K562 (cell line): ENCODE measurements at places on chromosomes 1 and 21. TPM values are rescaled to one million over a fixed set of nuclear protein-coding genes. Genes with fewer than 3 reads are reported as not detected.

The PDE9A gene
- polyA plus RNA-seq = not detected in 2 replicates

The SHE gene
- polyA plus RNA-seq = 0.01 TPM in 1 of 2 replicates, not detected in the other

DNA sequence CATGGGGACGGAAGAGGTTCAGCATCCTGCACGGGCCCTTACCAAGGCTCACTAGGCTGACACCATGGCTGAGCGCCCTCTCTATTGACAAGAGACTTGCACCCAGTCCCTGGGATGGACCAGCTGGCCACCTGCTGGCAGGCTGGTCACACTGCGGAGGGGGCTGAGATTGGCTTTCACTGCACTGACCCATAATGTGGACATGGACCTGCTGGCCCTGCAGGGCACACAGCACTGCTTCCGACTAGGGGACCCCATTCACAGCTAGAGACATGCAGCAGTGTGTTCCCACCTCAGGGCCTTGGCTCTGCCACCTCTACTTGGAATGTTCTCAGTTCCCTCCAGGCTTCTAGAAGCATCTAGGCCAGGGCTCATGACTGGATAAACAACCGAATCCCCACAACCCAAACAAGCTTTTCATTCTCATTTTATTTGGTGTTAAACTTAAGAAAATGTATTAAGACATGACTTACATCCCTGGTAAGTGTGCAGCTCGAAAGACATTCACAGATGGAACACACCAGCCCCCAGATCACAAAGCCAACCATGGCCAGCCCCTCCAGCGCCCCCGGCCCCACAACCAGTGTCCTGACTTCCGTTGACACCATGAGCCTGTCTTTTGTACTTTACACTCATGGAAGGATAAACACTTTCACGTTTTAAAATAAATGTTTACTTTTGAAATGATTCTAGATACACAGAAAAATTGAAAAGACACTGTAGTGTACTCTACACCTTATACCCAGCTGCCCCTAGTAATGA is 9.3 kb upstream of the SRARP start:
- peak; percentile 77 for DNase-seq
- H3K27ac ChIP-seq = no peak overlapping the region

DNA sequence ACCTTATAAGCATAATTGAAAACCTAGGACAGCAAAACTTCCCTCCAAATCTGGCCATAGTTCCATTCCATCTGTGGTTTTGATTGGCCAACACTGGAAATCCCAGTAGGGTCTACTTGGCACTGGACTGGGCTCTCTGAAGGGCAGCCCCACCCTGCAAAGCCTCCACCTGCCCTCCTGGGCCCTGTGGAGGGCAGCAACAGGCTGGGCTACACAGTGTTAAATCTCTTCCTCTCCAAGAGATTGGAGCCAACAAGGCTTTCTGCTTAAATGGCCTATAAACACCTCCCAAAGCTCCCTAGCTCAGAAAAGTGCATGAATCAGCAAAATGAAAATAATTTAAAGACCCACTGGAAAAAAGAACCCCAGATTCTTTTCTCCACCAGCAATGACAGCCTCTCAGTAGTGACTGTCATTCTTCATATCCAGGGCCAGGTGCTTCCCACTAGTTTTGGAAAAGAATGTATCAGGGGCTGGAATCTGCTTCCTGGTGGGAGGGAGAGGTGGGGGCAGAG is 58.5 kb downstream of the BEND5 start:
- H3K27me3 ChIP-seq = no peaks in the 10 kb centered on the region; the same call in 1 of the 2 replicates
- no peak overlapping the region for H3K27ac ChIP-seq
- no peak for DNase-seq
- no peaks in the 10 kb centered on the region for H3K36me3 ChIP-seq
- no peaks in the 10 kb centered on the region for H3K4me1 ChIP-seq

GRCh38 chr1:73026114-73026513 is 743.8 kb upstream of the NEGR1 start:
- no peaks in the 10 kb centered on the region for H3K36me3 ChIP-seq
- no peaks in the 10 kb centered on the region for H3K27me3 ChIP-seq
- no peak overlapping the region for H3K27ac ChIP-seq
- no peak for DNase-seq

GRCh38 chr1:216686860-216687766 is 36.1 kb downstream of the ESRRG start:
- H3K27me3 ChIP-seq = no peaks in the 10 kb centered on the region
- DNase-seq = no peak
- H3K4me1 ChIP-seq = no peaks in the 10 kb centered on the region
- H3K27ac ChIP-seq = no peak overlapping the region
- no peaks in the 10 kb centered on the region for H3K36me3 ChIP-seq
- no peak overlapping the region for H3K4me3 ChIP-seq

GRCh38 chr1:225146478-225146877 is 217.0 kb downstream of the DNAH14 start:
- H3K4me3 ChIP-seq = no peak overlapping the region
- no peak for DNase-seq
- H3K4me1 ChIP-seq = no peaks in the 10 kb centered on the region
- no peaks in the 10 kb centered on the region for H3K36me3 ChIP-seq
- no peak overlapping the region for H3K27ac ChIP-seq

DNA sequence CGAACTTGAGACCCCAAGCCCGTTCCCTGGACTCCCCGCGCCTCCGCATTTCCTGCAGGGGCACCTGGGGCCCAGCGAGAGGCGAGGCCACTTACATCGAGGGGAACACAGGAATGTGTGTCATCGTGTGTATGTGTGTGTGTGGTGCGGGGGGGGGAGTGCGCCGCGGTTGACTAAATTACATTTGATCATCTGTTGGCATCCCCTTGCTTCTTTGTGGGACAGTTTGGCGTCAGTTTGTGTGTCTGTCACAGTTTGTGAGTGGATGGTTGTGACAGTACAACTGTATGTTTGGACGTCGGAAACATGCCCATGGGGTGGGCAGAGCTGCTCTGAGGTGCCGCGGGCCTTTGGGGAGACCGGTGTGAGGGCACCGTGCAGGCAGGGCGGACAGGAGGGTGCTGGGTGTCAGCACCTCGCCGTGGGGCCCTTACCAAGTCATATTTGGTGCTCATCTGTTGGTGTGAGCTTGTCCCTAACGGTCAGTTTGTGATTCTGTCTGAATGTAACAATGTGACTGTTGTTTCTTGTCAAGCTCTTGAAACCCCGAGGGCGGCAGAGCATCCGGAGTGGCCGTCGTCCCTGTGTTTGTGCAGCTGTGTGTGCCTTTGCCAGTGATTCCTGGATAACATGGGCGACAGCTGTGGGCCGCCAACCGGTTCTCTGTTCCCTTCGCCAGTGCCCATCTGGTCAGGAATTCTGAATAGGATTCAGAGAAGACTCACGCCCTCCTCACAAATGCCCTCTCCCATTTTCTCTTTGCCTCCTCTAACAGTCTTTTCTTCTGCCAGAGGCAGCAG is 899 bp downstream of the OPRD1 start:
- no peak for DNase-seq
- no peaks in the 10 kb centered on the region for H3K36me3 ChIP-seq
- peaks cover 21% of the 10 kb centered on the region for H3K4me1 ChIP-seq
- no peak overlapping the region for H3K27ac ChIP-seq
- peaks cover 61% of the 10 kb centered on the region for H3K27me3 ChIP-seq

- H3K27me3 ChIP-seq = no peaks in the 10 kb centered on the region
- peaks cover 74% of the 10 kb centered on the region for H3K36me3 ChIP-seq
- no peak overlapping the region for H3K27ac ChIP-seq
- no peaks in the 10 kb centered on the region for H3K4me1 ChIP-seq
- no peak overlapping the region for H3K4me3 ChIP-seq
- no peak for DNase-seq
These were observed 32.0 kb upstream of the MYOCOS start for GRCh38 chr1:171590022-171590421.

GRCh38 chr1:230125640-230126528 is 58.8 kb downstream of the GALNT2 start:
- no peak for DNase-seq
- H3K4me1 ChIP-seq = peaks cover 76% of the 10 kb centered on the region
- no peak overlapping the region for H3K4me3 ChIP-seq
- peak overlapping the region; percentile 76 for H3K27ac ChIP-seq
- peaks cover 37% of the 10 kb centered on the region for H3K36me3 ChIP-seq
- no peaks in the 10 kb centered on the region for H3K27me3 ChIP-seq
